Stimulated activated CD4-positive, alpha-beta T cell treated with anti-CD3 and anti-CD28 coated beads, Interleukin-1b, Interleukin-23, amount 100 ng/mL, for 1 hour (primary cell): ENCODE measurements at places on chromosomes 7 and 10.

DNA sequence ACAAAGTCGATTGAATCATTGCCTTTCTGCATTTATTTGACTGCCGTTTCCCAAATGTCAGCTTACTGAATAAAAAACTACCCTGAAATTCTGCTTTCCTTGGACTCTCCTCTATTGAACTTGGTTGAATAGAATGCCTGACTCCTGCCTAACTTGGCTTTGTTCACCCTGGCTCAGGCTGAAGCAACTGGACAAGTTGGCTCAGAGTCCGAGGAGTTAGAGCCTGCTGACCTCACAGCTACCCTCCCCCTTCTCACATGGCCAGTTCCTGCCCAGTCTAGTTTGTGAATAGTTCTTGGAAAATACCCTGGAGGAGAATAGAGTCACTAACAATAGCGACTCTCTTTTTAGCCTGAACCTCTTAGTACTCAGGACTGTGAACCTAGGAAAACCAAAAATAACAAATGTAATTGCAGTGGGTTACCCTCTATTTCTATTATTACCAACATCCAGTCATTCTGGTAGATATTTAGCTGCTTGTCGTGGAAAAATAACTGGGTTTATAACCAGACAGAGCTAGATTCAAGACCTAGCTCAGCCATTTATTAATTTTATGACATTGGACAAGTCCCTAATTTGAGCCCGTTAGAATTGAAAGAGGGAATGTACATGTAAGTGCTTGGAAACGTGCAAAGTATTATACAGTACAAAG, 17.3 kb upstream of the NRBF2 start:
- DNase-seq = no peak

DNA sequence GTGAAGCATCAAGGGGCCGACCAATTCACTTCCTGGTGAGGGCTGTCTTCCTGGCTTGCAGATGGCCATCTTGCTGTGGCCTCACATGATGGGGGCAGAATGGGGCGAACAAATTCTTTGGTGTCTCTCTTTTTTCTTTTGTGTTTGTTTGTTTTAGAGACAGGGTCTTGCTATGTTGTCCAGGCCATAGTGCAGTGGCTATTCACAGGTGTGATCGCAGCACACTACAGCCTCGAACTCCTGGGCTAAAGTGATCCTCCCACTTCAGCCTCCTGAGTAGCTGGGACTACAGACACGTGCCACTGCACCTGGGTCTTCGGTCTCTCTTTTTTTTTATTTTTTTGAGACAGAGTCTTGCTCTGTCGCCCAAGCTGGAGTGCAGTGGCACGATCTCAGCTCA, 20.1 kb downstream of the NOLC1 start:
- DNase-seq = no peak

GRCh38 chr7:36667007-36667745, 57.1 kb downstream of the AOAH start:
- no peak for DNase-seq

DNA sequence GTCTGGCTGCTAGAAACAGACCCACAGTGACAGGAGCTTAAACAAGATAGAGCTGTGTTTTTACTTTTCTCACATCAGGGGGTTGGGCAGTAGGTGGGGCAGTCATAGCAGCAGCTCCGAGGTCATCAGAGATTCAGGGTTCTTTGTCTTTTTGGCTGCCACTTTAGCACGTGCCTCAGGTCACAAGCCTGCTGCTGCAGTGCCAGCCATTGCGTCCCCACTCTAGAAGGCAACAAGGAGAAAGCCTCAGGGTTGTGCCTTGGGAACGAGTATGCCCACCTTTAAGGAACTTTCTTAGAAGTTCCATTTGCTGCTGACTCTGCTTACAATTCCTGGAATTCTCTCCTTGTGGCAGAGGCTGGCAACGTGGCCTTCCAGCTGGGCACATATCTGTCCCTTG, 660.7 kb upstream of the FOXK1 start:
- no peak for DNase-seq

GRCh38 chr10:3464760-3465405, 292.3 kb upstream of the PITRM1 start:
- DNase-seq = no peak

DNA sequence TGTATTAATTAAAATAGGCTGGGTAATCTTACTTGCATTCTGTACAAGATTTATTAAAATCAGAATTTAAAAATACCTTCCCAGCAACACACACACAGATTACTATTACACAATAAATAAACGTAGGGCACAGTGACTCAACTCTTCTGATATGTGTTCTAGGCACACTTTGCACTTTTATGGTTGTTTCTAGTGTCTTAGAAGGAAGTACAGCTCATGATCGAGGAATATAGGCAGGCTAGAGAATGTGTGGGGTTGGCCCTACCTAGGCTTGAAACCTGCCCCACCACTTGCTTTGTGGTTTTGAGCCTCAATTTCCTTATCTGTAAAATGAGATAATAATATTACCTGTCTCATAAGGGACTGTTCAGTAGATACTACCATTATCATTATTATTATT, 30.5 kb downstream of the ARMC3 start:
- no peak for DNase-seq

GRCh38 chr10:110498982-110499795, 1.5 kb downstream of the DUSP5 start:
- no peak for DNase-seq

DNA sequence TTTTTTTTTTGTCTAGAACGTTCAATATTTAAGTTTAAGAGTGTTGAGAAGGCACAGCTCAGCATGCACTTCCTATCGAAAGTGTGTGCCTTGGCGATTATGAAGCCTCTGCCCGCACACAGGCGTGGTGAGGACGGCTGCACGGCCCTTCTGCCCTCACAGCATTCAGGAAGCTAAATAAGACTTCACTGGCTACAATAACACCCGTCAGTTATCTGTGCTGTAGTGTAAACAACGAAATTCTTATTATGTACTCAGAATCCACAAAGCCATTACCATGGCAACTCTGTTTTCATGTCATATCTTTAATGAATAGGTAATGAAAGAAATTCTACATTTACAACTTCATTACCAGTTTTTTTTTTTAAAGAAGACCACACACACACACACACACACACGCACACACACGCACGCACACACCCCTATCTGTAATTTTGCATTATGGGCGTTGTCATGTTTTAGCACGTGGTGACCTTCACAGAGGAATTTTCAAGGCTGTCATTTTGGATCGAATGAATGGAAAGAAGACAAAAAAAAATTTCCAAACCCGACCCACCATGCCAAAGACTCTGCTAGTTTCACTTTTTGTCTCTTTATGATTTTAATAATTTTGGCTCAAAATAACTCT, 254.8 kb upstream of the CTBP2 start:
- DNase-seq = no peak

- no peak for DNase-seq
Observed at GRCh38 chr10:77456414-77456813, 181.2 kb downstream of the KCNMA1 start.

DNA sequence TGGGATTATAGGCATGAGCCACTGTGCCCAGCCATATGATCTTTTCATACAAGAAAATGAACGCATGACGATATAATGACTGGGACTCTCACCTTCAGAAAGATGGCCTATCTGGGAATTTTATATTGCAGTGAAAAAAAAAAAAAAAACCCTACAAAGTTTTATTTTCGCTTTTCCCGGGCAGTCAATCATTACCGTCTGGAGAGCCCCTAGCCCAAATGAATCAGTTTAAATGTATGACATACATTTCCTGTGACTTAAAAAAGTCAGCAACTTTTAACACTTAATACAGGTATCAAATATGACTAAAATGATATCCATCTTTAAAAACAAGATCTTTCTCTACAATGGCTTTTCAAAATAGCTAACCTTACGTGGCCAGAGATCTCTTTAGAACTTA, 48.2 kb upstream of the NMT2 start:
- no peak for DNase-seq

GRCh38 chr7:151748733-151749132, 128.2 kb downstream of the PRKAG2 start:
- DNase-seq = no peak

DNA sequence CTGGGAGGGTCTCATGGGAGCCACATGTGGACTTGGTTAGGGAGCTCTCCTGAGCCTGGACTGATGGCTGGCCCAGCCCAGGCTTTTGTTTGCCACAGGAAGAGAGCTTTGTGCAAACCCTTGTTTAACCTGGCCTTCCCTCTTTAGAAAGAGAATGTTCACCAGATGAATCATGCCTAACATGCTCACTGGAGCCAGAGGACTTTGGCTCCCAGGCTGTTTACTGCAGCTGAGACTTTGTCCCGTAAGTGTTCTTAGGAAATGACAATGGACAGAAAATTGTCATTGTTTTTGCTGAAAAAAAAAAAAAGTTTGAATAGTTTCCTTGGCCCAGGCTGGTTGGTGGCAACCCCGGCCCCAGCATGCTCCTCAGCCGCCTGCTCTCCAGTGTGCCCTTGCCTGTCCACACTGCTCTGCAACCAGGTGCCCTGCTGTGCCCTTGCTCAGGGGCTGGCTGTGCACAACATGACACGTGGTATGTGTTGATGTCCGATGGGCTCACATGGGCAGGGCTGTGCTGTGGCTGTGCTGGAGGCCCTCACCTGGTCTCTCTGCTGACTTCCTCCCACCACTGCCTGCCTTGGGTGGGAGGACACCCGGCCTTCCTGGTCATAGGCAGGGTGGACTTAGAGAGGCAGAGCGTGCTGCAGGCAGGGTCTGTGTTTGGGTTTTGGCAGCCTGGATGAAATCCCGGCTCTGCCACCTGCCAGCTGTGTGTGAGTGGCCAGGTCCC, 215.3 kb upstream of the ZNF32 start:
- no peak for DNase-seq

GRCh38 chr7:87959336-87959735, 25.3 kb downstream of the ADAM22 start:
- DNase-seq = no peak

DNA sequence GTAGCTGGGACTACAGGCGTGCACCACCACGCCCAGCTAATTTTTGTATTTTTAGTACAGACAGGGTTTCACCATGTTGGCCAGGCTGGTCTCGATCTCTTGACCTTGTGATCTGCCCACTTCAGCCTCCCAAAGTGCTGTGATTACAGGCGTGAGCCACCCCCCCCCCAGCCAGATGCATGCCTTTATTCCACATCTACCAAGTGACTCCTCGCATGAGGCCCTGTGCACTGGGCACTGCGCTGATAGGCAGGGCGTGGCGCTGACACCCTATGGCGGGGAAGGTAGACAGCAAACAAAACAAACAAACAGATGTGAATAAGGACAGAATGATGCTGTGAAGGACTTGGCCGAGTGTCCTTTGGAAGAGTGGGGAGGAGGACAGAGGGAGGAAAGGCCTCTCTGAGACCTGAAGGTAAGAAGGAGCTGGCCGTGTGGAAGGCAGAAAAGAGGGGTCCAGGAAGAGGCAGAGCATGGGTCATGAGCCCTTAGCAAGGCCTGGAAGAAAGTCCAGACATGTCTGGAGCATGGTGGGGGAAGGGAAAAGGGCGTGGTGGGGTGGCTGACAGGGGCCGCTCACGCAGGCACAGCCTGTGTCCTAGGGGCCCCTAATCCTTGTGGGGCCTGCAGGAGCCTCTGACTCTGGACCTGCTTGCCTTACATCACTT, 47.5 kb upstream of the CACUL1 start:
- DNase-seq = no peak

DNA sequence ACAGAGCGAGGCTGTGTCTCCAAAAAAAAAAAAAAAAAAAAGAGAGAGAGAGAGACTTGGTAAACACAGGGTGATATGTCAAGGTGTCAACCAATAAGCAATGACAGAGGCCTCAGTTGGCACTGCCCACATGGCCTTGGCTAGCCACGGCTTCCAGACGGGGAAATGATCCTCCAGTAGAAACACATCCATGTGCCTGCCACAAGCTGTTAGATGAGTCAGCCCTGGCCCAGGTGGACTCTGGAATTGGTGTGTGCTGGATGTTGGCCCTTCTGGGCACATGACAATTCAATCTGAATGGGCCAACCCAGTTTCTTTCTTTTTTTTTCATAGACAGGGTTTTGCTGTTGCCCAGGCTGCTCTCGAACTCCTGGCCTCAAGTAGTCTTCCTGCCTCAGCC, 13.7 kb downstream of the RFC2 start:
- DNase-seq = no peak

- DNase-seq = no peak
Observed at GRCh38 chr7:12646139-12646538, 41.3 kb upstream of the ARL4A start.

DNA sequence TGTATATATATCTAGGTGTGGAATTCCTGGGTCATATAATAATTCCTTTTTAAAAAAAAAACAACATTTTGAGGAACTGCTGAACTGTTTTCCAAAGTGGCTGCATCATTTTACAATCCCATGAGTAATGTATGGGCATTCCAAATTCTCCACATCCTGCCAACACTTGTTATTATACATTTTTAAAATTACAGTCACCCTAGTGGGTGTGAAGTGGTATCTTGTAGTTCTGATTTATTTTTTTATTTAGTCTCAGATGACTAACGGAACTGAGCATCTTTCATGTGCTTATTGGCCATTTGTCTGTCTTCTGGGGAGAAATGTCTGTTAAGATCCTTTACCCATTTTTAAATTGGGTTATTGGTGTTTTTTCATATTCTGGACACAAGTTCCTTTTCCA, 12.0 kb upstream of the KLHL7 start:
- no peak for DNase-seq

- DNase-seq = no peak
Observed at GRCh38 chr7:87192784-87193487, 26.6 kb downstream of the TMEM243 start.

DNA sequence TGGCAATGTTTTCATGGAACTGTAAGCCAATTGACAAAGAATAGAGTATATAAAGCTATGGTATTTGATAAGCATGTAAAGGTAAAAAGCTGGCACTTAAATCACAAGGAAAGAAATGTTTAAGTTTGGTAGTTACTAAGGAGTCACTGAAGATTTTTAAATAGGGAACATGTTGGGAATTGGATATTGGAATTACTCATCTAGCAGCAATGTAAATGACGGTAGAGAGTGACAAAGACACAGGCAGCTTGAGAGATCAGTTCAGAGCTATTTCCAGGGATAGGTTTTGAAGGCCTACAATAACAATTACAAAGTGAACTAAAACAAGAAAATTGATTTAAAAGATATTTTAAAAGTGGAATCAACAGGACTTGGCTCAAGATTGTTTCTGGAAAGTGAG, 36.8 kb downstream of the SP8 start:
- DNase-seq = no peak

DNA sequence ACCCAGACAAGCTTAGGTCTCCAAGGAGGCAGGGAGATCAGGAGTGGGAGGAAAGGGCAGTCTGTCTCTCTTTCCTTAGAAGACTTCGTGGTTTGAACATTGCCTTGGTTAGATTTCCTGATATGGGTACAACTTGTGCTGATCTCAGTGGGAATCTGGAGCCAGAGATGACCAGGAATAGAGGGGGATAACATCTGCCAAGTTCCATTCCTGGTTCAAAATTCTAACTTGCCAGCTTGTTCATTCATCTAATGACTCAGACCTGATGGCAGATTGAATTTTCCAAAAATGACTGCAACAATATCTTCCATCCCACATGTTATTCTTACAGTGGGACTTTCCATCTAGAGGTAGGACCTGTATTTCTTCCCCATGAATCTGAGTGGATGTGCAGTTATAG, 394.3 kb upstream of the PODXL start:
- DNase-seq = no peak
